Stimulated activated CD8-positive, alpha-beta memory T cell treated with anti-CD3 and anti-CD28 coated beads, Interleukin-7, amount 100 ng/mL, for 1 hour (primary cell): ENCODE measurements at places on chromosomes 1 and 21.

DNA sequence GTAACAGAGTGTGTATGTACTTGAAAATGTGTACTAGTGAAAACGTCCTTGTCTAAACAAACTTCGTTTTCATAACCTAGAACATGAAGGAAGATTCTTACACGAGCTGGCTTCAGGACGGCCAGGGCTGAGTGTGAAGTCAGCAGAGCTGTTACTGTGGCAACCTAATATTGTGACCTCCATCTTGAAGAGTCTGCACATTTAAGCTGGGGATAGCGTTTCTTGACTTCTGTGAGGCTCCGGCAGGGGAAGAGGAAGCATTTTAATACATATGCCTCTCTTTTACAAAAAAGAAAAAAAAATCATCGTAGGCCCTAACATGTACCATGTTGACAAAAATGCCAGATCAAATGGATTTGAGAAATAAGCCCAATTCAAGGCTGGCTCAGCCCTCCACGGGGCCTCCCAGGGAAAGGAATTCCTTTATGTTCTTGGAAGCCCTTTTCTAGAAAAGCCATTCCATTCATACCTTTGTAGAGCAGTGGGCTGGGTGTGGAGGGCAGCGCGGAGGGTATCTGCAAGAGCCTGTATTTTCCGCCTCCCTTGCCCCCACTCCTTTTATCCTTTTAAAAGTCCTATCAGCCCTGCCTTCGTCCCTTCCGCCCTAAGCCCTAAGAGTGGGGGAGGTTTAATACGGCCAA, 51.1 kb downstream of the SIM2 start:
- DNase-seq = no peak

DNA sequence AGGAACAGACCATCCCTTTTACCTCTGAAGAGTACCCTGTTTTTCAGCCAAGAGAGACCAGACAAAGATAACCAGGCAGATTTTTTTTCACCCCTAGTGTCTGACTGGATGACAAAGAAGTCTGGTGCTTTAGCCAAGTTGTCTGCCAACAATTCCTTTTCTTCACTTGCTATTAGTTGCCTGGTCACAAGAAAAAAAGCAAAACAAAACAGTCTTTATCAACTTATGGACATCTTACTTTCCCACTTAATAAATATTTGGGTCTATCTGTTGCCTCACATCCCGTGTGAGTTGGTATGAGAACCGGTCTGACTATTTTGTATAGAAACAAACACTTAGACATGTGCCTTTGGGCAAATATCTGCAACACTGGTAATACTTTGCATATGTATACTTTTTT, 662.9 kb downstream of the PLPP3 start:
- no peak for DNase-seq

- no peak for DNase-seq
Measured at GRCh38 chr1:176055398-176055797, 151.7 kb downstream of the COP1 start.

DNA sequence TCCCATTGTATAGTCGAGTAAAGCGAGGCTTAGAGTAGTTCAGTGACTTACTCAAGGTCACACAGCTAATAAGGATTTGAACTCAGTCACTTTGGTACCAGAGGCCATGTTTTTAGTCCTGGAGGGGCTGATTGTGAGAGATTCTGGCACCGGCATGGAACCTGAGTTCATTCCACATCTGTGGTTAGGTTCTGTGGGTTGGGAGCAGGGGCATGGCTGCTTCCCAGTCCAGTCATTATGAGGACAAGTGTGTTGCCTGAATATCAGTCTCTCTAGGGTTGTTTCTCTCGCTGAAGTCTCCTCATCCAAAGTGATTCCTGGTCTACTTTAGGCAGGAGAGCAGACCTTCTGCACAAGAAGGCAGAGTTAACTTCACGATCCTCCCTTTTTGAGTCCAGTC, 90.6 kb downstream of the C1orf94 start:
- DNase-seq = no peak

DNA sequence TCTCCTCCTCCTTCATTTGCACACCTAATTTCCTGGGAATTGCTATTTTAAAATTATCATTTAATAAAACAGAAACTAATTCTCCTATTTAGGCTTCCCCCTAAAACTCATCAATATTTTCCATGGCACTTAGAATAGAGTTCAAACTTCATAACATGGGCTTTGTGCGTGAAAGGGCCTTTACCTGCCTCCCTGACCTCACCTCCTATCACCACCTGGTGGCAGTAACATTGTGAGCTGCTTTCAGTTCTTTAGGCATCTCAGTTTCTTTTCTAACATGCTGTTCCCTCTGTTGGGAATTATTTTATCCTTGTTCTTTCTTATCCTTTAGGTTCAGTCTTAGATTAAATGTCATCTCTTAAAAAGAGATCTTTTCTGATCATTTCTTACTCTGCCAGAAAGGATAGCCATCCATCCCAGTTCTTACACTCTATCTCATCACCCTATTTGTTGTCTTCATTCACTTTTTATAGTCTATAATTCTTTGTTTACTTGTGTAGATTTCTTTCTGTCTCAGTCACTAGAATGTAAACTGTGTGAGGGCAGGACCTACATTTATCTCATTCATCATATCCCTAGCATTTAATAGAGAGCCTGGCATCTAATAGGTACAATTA, 133.8 kb upstream of the KIAA1614 start:
- no peak for DNase-seq

DNA sequence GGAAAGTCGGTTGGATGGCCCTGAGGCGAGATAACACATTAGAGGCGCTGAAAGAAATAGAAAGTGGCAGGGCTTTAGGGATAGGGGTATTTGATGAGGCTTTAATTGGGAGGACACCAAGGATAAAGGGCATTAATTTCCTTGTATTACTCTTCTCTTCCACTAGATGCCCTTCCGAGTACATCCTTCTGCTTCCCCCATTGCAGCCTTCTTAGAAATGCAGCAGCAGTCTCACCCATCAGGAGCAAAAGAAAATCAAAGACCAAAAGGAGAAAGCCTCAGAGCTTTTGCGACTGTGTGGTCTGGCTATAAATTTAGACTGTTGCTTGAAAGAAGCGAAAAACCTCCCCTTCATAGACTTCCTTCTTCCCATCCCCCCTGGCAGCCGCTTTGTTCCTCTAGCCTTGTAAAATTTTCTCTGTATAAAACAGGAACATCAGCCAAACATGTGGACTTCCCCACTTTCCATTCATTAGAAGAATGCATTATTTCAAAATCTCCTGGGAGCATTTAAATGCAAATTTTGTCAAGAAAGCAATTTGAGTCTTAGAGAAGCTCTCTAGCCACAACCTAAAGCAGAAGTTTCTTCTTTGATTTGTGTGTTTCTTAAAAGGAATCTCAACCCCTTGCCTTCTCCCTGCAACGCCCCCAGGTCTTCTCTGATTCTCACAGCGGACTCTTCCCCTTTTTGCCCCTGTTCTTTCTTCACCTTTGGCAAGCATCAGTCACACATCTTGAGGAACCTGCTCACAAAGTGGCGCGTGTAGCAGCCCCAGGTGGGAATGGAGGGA, 76.6 kb downstream of the NDUFS5 start:
- DNase-seq = no peak

DNA sequence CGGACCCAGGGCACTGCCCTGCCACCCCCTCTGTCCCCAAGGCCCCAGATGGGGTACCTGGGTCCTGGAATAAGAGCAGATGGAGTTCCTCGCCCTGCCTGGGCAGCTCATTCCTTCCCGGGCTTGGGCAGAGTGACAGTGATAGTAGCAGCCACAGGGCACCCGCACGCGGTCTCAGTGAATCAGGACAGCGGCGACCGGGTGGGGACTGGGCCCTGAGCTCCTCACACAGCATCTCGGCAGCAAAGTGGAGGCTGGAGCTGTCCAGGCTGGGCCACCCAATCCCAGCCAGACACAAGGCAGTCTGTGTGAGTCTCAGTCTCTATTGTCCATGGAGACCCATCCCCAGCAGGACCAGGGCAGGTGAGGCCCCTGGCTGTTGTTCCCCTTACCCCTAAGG, 37.4 kb upstream of the CCDC27 start:
- DNase-seq = no peak

- DNase-seq = no peak
Measured at GRCh38 chr21:19322360-19322759, 918.8 kb upstream of the TMPRSS15 start.

GRCh38 chr1:159000070-159000409, 9.7 kb upstream of the IFI16 start:
- no peak for DNase-seq

GRCh38 chr1:182972829-182973228, 19.9 kb upstream of the SHCBP1L start:
- DNase-seq = no peak

DNA sequence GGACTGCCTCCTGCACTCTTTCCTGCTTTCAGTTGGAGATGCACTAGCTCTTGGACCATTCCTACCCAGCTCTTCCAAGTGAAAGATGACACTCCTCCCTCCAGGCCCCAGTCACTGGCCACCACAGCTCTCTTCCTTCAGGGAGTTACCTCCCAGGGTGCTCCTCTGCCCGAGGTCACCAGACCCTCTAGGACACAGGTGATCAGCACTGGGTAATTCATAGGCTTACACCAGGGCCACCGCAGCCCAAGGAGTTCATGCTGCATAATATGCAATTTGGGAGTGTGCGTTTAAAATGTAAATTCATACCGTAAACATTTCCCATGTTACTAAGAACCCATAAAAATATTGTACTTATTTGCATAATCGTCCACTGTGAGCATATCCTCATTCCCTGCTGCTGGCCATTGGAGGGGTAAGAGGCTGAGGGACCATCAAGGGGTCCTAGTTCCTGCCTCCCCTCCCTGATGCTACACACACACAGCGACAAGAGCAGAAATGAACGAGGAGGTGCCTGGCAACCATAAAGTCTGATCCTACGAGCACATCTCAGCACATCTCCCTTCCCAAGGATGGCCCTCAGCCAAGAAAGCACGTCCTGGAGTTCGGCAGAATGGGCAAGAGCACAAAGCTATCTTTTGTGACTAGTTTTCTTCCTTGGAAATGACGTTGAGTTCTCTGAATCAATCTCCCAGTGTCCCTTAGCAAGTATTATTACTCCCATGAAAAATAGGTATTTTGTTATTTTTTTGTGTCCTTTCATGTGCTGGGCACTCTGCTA, 222.9 kb upstream of the RAB4A start:
- no peak for DNase-seq

GRCh38 chr1:2073382-2074230, 23.4 kb downstream of the PRKCZ start:
- no peak for DNase-seq

DNA sequence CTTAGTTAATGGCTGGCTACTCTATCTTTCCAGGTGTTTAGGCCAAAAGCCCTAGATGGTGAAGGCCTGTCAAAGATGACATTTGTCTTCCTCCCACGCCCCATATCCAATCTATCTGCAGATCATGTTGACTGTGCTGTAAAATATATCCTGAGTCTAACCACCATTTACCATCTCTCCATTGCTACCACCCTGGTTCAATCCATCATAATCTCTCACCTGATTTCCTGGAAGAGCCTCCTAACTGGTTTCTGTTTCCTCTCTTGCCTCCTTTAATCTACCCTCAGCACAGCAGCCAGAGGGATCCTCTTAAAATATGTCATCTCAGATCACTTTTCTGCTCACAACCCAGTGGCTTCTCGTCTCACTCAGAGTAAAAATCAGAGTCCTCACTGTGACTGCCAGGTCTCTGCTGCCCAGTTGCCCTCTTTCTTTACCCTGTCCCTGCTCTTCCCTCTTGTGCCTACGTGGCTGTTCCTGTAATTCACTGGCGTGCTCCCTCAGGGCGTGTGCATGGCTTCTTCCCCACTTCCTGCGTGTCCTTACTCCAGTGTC, 17.8 kb downstream of the TMEM50A start:
- no peak for DNase-seq

GRCh38 chr1:176119549-176119948, 87.5 kb downstream of the COP1 start:
- no peak for DNase-seq

GRCh38 chr1:74835051-74835450, 102.1 kb downstream of the TYW3 start:
- DNase-seq = no peak

- DNase-seq = no peak
Measured at GRCh38 chr1:156225677-156226014, 12.8 kb downstream of the PMF1 start.

DNA sequence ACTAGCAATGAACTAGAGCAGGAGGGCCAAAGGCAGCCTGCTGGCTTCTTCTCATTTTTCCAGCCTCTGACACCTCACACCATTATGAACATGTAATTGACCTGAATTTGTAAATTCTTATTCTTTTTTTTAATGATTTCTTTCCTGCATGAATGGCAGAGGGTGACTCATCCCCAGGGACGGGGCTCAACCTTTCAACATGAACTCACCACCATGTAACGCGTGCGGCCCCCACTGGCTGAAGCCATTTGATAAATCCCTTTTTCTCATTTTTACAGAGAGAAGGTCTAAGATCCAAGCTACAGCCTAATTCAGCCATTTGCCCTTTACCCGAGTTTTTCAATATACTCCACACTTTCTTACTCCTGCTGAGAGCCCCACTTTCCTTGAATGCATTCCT, 9.3 kb upstream of the ETS2 start:
- no peak for DNase-seq

DNA sequence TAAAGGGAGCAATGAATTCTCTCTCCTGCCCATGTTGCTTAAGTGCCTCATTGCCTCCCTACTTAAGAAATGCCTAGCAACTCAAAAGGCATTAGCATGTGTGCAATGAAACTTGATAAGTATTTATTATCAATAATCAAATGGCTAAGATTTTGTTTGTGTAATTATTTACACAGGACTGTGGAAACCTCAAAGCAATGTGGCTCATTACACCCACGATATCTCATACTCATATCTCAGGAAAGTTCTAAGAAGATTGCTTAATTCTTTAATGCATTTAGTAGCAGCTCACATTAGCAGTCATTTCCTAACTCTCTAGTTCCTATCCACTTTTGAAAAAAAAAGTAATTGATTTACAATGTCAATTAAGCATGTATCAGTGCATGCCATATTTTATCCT, 253.3 kb downstream of the DUSP10 start:
- no peak for DNase-seq

- no peak for DNase-seq
Measured at GRCh38 chr21:44898851-44899767, 21.6 kb downstream of the ITGB2 start.

DNA sequence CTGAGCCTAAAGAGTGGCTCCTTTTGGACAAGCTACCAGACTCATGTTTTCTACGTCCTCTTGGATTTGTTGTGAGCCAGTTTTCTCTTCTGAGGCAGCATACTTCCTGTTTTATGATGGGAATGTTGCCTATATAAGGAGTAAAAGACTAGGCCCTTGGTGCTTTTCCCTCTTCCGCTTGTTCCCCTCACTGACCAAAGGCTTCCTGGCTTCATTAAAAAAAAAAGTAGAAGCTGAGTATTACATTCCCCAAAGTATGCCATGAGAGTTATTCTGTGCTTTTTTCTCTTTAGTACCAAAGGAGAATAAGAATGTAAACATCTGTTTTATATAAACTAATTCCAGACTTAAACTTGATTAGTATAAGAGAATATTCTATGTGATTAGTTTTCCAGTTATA, 6.5 kb upstream of the HMCN1 start:
- DNase-seq = no peak

DNA sequence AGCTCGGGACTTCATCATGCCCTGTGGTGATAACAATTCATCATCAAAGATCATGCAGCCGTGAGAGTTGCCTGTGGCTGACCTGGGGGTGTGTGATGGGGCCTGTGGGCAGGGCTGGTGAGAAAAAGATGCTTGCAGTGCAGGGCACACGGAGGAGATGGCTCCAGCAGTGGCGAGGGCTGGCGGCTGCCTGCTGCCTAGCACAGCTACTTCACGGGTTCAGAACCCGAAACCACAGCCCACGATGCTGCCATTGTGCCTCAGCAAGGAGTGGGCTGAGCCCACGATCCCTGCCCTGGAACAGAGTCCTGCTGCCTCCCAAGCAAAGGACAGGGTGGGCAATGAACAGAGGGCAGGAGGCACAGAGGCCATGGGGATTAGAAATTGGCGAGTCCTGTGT, 631 bp upstream of the KRTAP10-9 start:
- DNase-seq = no peak

- DNase-seq = no peak
Measured at GRCh38 chr1:43540653-43541071, 10.0 kb downstream of the PTPRF start.
